ENCODE measurements at places on chromosomes 5 and 9. TPM values are rescaled to one million over a fixed set of nuclear protein-coding genes. Genes with fewer than 3 reads are reported as not detected.

Gene PDE6A
- not detected for total RNA-seq

Gene PCDHGC5
- not detected for total RNA-seq

Gene ARHGEF39
- 0.35 TPM for total RNA-seq

Gene COL23A1
- total RNA-seq: not detected

Gene SAP30L
- total RNA-seq: 24.1 TPM

Gene NRARP
- total RNA-seq: 1.5 TPM

Gene SPATA31A3
- total RNA-seq: not detected

Gene ZNF608
- 0.27 TPM for total RNA-seq

Gene EPB41L4B
- total RNA-seq: not detected

Gene ANGPTL2
- total RNA-seq: not detected

Gene OBP2B
- total RNA-seq: not detected

Gene ARL10
- total RNA-seq: 2.8 TPM

Gene AKNA
- total RNA-seq: 249 TPM

Gene ALDH1A1
- total RNA-seq: not detected

Gene SLC4A9
- not detected for total RNA-seq

Gene TEX48
- total RNA-seq: not detected

Gene NR6A1
- total RNA-seq: not detected

Gene CXCL14
- not detected for total RNA-seq

Gene ACER2
- 1.2 TPM for total RNA-seq

Gene GABRA1
- not detected for total RNA-seq

Gene LECT2
- total RNA-seq: not detected

Gene PCDHA12
- not detected for total RNA-seq

Gene FAM151B
- total RNA-seq: 0.19 TPM

Gene WDR38
- not detected for total RNA-seq

Gene PRRX2
- not detected for total RNA-seq

Gene LMX1B
- not detected for total RNA-seq

Gene IL5
- total RNA-seq: not detected

Gene F2RL2
- not detected for total RNA-seq

Gene SV2C
- total RNA-seq: 0.11 TPM

Gene KLF4
- total RNA-seq: 5.4 TPM

Gene EFNA5
- not detected for total RNA-seq

Gene PFN3
- not detected for total RNA-seq

Gene IRX2
- total RNA-seq: not detected

Gene LCN10
- 0.14 TPM for total RNA-seq

Gene LYSMD3
- 30.9 TPM for total RNA-seq

Gene ANXA2R
- total RNA-seq: 39.5 TPM
